ENCODE measurements at places on chromosomes 13 and 19.
A peak's percentile ranks its signal among the peaks of the same experiment; 100 is the strongest.

DNA sequence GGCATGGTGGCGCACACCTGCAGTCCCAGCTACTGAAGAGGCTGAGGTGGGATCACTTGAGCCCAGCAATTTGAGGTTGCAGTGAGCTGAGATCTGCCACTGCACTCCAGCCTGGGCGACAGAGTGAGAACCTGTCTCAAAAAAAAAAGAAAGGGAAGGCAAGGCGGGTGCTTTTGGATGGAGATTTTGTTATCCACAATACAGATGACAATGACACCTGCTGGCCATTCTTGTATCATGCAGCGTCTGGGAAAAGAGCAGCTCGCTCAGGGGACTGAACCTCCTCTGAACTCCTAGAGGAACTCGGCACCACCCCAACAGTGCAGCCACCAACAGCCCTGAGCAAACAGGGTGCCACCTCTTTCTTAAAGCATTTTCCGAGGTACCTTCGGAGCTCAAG, 22.8 kb downstream of the HAUS8 start:
- peak; percentile 58 for DNase-seq

DNA sequence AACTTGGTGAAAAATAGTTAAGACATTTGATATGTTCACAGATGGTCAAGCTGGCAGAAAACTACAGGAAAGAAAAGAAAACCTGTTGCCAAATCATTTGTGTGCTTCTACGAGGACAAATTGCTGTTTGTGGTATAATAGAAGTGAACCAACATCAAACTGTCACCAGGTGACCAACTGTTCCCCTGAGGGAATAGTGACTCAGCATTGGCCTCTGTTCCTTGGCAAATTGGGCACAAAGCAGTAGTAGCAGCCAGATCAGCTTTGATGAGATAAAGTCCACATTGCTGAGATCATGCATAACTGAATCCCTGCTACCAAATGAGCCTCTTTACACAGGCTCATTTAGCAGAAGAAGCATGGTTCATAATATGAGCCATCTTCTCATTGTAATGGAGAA, 103.5 kb downstream of the POSTN start:
- DNase-seq = no peak

DNA sequence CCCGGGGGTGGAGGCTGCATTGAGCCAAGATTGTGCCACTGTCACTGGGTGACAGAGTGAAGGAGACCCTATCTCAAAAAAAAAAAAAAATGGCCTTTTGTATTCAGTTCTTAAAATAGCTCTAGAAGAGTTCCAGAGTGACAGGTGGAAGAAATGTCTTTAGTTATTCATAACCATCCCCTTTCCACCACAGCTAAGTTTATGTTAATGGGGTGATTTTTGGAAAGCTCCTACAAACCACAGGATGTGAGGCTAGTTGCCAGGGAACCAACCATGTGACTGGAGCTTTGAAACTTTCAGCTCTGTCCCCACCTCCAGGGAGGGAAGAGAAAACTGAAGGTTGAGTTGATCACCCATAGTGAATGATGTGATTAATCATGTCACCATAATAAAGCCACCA, 6.9 kb downstream of the ZNF490 start:
- DNase-seq = no peak

DNA sequence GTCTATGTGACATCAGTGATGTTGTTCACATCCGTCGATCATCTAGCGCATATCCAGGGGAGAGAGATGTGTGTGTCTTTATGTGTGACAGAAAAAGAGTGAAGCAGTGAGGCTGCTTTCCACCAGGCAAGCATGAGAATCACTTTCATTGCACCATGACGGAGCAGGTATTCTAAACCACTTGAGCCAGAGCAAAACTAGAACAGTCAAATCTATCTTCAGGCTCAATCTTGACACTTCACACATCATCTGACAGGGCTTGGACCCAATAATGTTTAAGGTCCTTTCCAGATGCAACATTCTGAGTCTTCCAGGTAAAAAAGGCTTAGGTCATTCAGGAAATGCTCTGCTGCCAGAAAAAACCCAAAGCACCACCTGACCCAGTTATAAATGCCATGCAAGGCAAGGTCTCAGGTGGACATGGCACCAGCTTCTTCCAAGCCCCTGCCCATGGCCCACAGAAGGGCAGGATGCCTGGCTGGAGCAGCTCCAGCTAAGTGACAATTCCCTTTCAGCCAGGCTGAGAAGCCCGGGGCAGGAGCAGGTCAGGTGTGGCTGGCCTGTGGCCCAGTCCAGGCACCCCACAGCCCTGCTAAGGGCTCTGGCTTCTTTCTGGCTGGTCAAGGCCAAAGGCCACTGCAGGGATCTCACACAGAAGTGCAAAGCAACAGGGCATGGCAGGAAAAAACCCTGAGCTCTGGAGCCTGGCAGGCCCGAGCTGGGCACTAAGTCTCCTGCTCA, 5.0 kb downstream of the ELAVL1 start:
- no peak for DNase-seq

GRCh38 chr13:49240017-49240416, 7.7 kb upstream of the CDADC1 start:
- no peak for DNase-seq

- no peak for DNase-seq
Measured at GRCh38 chr13:20219577-20219976, 12.5 kb downstream of the GJB6 start.

DNA sequence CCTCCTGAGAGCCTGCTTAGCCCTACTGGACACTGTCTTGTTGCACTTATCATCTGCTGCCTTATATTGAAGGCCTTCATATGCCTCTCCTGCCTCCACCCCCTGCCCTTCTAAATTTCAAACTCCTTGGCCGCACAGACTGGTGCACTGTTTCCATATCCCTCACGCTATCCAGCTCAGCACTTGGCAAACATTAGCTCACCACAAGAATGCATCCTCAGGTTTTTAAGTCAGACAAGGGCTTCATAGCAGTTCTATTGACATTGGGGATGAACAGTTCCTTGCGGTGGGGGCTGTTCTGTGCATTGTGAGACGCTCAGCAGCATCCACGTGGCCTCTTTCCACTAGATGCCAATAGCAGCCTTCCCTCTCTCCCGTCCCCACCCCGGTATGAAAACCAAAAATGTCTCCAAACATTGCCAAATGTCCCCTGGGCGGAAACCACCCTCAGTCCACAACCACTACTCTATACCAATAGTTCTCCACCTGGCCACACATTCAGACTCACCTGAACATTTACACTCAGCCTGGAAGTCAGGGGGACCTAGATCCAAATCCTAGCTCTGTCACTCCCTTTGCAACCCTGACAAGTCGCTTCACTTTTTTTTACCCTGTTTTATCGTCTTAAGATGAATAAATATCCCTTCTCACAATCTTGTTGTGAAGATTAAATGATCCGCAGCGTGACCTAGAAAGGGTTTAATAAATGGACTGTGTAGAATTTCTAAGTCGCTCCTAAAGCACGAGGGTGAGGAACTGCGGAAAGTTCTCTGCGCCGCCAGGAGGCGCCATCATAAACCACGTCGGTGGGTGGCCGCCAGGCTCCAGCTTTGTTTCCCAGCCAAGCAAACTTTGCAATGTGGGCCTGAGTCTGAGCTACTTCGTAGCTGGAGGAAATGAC, 3.6 kb upstream of the CEACAM3 start:
- peak; percentile 73 for DNase-seq

- DNase-seq = no peak
Measured at GRCh38 chr19:17049711-17050280, 23.2 kb upstream of the CPAMD8 start.

DNA sequence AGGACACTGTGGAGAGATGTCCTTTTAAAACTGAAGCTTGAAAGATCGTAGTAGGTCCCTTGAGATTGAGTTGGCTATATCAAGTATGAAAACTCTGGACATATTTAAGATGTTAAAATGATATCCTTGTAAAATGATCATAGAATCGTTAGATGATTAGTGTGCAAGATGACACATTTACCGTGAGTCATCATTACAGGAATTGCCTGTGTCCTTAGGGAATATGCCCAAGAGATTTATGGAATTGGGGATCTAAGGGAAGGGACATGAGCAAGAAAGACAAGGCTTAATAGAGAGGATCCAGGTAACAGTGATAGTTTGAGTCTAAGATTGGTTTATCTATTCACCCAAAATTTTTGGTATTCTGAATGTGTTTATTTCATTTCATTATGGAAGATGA, 233.7 kb downstream of the GPC5 start:
- no peak for DNase-seq

DNA sequence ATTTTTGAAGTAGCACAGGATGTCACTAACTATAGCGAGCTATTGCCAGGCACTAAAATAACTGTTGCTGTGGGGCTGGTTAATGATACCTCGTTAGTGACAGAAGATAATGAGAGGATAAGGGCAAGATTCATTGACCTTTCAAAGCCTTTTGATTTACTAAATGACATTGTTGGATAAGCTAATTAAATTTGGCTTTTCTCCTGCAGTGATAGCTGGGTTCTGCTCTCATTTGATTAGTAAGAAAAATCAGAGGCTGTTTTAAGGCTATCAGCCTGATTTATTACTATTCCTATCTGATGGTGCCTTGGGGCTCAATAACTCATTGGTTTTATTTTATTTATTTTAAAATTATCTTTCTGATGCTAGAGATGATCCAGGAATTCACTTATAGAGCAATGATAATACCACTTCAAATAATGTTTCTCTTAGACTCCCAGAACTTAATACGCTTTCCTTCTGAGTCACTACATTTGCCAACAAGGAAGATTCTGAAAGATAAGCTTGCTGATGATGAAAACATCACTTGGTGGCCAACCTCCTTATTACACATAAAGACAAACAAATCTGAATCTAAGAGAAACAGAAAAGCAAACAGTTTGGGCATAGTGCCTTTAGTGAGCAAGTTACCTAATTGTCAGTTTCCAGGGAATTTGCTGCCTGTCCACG, 501.3 kb upstream of the ARGLU1 start:
- no peak for DNase-seq

DNA sequence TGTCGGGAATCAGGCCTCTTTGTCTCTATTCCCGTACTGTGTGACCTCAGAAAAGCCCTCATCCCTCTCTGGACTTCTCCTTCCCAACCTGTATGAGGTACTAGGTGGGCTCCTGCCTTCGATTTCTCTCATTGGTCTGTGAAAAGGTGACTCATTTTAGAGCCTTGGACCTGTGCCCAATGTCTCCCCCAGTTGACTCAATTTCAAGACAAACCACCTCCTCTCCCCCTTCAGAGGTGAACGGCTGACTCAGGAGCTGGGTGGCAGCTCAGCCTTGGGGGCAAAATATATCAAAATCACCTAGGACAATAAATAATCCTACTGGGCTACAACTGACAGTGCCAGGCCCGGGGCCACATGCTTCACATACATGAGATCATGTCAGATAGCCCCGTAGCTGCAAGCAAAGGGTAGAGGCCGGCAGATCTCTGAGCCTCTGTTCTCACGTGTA, 630 bp downstream of the COQ8B start:
- peak; percentile 35 for DNase-seq

DNA sequence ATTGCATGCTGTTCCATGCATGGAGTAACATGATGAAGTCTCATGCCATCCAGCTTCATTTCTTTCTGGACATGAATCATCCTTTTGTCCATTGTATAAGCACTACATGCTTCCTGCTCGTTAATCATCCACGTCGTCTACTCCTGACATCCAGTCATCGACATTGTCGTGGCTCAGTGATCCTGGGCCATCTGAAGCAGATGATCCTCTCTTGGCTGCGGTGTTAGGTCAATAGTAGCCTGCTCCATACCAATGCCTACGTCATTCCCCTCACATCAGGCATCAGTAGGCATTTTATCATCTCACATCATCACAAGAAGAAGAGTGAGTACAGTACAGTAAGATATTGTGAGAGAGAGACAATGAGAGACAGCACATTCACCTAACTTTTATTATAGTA, 7.9 kb upstream of the MYO16 start:
- DNase-seq = no peak

GRCh38 chr19:4414800-4415321, 12.4 kb downstream of the CHAF1A start:
- DNase-seq = no peak

- no peak for DNase-seq
Measured at GRCh38 chr13:44651724-44652123, 75.6 kb upstream of the TSC22D1 start.

GRCh38 chr13:50353651-50354415, 338.6 kb downstream of the KCNRG start:
- DNase-seq = no peak

- no peak for DNase-seq
Measured at GRCh38 chr19:10418235-10418484, 2.2 kb upstream of the PDE4A start.

DNA sequence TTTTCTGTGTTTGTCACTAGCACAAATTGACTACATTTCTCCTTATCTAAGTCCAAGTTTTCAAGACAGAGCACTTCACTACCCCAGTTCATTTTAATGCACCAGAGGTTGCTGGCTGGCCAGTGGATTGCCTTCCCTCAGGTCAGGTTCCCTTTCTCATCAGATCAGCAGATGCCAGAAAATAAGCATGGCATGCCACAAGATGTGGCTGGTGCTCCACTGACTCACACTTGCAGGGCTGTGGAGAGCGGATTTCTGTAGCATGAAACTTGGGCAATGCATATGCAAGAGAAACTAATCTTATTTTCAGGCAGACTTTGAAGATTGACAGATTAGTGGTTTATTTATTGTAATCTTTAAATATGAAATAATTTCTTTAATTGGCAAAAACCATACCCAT, 79.5 kb downstream of the RUBCNL start:
- DNase-seq = no peak

DNA sequence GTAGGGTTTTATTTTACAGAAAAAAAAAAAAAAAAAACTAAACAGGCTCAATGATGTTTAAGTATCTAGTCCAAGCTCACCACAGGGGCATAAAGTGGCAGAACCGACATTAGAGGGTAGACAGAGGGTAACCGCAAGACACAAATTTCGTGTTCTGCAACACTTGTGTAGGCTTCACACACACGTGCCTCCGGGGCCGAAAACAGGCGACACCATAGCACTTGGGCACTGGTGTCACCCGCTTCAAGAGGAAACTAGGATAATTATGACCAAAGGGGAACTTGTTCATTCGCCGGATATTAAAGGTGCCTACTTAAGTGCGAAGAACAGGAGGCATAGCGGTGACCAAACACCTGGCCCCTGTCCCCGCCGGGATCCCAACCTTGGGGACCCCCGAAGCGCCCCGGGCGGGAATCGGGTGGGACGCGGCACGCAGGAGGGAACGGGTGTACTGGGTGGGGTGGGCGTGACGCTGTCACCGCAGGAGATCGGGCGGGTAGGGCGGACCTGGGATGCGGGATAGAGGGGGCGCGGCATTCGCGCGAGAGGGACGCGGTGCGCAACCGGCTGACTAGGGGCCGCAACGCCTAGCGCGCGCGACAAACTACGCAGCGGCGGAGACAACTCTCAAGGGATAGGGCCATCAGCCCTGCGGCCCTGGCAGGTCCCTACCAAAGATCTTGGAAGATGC, 558 bp downstream of the MZT1 start:
- peak; percentile 60 for DNase-seq

- no peak for DNase-seq
Measured at GRCh38 chr13:110773480-110773879, 60.0 kb downstream of the ING1 start.

DNA sequence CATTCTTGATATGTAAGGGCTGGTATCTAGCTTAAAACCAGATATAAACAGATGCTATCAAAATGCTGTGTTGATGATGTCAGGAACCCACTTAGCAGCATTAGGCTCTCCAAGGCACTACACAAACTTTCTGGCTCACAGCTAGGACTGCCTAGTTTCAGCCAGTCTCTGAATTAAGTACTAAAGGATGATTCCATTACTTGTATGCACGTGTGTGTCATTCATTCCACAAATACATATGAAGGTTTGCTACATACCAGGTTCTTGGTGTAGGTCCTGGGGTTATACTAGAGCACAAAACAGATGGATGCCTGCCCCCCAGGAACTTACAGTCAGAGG, 151.5 kb downstream of the RGCC start:
- DNase-seq = no peak
